ENCODE measurements at places on chromosomes 6 and 20. TPM values are rescaled to one million over a fixed set of nuclear protein-coding genes. Genes with fewer than 3 reads are reported as not detected.

FLRT3 gene
- 0.69 TPM for total RNA-seq

HDDC2 gene
- 152 TPM for total RNA-seq

DNA sequence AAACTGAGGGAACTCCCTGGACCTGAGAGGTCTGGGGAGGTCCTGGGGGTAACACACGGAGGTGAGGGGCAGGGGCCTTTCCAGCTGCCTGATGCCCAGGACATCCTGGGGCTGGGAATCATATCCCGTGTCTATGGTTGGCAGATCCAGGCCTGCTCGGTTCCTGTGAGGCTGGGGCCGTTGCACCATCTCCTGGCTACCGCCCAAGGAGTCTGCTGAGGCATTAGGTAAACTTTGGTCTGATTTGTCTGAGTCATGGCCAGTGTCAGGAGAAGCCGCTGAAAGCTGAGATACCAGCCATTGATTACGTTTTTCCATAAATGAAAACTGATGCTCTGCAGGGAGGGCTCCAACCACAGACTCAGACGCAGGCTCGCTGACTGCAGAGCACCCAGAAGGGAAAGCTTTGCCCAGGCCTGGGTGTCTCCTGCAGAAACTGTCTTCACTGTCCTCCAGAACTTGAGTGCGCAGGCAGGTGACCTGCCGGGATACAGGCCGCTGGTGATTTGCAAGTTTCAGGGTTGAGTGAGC, 14.2 kb downstream of the TRAF3IP2 start:
- peak; percentile 93 for DNase-seq

GINS1 gene
- total RNA-seq, result 22.1 TPM

JPH2 gene
- total RNA-seq, result 1.7 TPM

CRIP3 gene
- not detected for total RNA-seq

EPHA7 gene
- 0.06 TPM for total RNA-seq

LY6G5C gene
- 1.3 TPM for total RNA-seq

Measured in NCI-H460 (cell line).